ENCODE measurements at places on chromosomes 6 and 20.

GRCh38 chr6:133016631-133017030 is 202.3 kb downstream of the RPS12 start:
- DNase-seq, result no peak

GRCh38 chr6:166236596-166236995 is 68.9 kb upstream of the TBXT start:
- no peak for DNase-seq

DNA sequence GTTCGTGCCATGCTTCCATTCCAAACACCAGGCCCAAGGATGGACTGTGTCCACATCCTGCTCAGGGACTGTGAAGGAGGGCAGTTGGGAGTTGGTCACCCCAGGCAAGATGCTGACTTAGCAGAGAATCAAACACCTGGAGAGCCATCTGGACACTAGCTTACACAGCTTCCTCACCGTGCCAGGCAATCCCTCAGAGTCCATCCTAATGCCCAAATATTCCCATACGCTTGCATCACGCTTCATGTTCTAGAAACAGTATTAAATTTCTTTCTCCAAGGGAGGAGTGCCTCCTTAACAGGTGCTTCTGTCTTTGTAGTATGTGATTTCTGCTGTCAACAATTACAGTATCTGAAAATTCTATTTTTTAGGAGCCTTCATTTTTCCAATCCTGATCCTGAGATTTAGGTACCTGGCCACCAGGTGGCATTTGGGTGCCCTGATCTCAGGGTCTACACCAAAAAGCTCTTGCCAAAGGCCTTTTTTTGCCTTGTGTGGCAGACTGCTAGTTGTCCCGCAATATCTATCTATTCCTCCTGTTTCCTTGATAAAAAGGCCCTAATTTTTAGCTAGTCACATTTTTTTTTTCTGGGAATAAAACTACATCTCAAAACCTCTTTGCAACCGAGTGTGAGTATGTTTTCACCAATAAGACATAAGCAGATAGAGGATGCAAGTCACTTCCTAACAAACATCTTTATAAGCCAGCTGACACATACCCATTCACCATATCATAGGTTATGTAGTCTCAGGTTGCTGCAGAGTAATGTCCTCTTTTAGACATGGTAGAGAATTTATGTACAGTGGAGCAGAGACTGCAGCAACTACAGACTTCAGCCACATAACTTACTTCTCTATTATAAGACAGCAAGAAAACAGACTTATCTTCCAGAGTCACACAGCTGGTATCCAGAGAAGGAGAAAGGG is 85.0 kb downstream of the PREP start:
- DNase-seq, result no peak

DNA sequence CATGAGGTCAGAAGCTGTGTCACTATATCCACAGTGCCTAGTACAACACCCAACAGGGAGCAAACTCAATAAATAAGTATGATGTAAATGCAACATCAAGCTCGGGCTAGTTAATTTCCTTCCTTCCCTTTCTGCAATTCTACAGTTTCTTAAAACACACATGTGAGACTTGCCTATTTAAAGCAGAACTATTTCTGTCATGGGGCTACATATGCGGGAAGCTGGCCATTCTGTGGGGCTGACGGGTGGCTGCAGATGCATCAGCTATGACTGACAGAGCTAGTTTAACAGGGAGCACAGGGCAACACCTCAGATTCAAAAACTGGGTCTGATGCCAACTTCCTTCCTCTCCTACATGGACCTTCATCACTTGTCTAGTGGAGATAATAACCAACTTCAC is 118.1 kb upstream of the ENPP5 start:
- no peak for DNase-seq

GRCh38 chr20:4225745-4226144 is 210.4 kb upstream of the RNF24 start:
- DNase-seq, result no peak

GRCh38 chr6:170368544-170368943 is 62.0 kb downstream of the FAM120B start:
- DNase-seq, result no peak

GRCh38 chr20:51584737-51585136 is 42.2 kb upstream of the NFATC2 start:
- DNase-seq, result no peak

- no peak for DNase-seq
These were observed 21.9 kb downstream of the CDH22 start for GRCh38 chr20:46286382-46286781.

- peak; percentile 11 for DNase-seq
These were observed at the start of gene HRH3 for GRCh38 chr20:62219992-62220665. Gene HRH3 (minus strand): TSS chr20:62220278. CDS start chr20:62219970, 308 bp downstream.

GRCh38 chr6:104829183-104829958 is 30.3 kb downstream of the HACE1 start:
- no peak for DNase-seq

DNA sequence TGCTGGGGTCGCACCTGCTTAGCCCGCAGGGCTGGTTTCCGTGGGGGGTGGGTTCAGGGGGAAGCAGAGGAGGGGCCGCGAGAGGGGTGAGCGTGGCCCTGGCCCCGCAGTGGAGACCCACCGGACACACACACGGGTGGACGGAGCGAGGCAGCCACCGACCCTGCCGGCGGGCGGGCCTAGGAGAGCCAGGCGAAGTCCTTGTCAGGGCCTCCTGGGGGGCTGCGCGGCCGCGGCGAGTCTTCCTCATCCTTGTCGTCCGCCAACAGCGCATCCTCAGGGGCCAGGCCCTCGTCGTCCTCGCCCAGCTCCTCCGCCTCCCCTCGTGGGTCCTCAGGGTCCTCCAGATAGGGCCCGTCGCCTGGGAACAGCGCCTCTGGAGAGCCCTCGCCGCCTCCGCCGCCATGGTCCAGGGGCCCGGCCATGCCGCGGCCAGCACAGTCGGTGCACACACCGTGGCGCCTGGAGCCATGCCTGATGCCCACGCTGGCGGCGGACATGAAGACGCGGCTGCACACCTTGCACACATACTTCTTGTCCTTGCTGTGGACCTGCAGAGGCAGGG is 7.3 kb downstream of the SLC2A4RG start:
- DNase-seq, result no peak

GRCh38 chr20:63548542-63548941 is 993 bp upstream of the SRMS start:
- DNase-seq, result no peak

- DNase-seq, result no peak
These were observed 118.1 kb downstream of the SYNDIG1 start for GRCh38 chr20:24587384-24588046.

DNA sequence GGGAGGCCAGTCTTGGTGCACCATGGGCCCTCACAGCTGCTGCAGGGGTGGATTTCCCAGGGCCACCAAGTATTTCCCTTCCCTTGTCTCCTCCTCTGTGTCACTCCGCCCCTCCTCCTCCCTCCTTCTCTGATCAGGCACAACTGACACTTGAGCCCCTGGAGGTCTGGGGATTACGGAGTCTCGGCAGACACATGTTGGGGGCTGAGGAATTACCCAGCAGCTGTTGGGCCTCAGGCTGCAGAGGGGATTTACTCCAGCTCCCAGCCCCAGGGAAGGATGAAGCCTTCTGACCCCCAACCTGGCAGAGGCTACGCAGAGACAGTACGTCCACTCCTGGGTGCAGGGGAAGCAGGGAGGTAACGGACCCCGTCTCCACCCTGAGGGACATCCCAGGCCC is 420.5 kb upstream of the SULF2 start:
- no peak for DNase-seq

DNA sequence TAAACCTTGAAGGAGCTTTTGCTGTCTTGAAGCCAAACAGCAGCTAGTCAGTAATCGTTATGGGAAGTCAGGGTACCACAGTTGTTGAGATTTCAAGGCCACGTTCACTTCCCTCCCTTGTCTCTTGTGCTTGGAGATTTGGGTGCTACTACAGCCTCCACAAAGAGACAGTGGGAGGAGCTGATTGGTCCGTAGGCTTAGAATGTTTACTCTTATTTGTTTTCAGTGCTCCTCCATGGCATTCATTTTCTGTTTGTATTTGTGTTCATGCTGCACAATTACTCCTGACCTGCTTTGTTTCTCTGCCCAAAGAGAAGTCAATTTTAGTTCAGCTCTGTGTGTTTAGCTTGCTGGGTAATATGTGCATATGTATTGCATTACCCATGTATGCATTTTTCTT is 147.7 kb downstream of the PRL start:
- DNase-seq, result no peak

- DNase-seq, result no peak
These were observed 1.2 kb downstream of the TM9SF4 start for GRCh38 chr20:32110727-32111126.

DNA sequence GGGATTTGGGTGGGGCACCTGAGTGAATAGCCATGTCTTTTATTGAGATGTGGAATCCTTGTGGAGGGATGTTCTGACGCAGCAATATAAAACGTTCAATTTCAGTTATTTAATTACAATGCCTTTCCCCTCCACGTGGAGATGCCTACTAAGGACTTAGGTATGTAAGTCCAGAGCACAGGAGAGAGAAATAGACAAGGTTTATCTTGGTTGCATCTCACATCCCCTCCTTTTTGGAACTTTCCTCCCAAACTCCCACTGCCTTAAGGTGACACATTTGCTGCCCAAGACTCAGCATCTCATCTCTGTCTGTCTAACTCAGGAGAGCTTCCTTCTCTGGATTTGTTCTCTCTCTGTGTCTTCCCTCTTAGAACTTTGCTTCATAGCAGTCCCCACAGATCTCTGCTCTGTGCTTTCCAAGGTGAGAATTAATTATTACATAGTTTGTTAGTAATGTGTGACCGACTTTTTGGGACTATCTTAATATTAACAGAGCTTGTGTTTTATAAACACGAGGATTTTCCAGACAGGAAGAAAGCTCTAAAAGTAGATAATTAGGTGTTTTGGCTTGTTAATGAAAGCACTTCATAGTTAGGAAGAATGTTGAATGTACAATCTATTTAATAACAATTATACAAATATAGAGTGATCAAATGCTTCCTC is 52.6 kb downstream of the COL19A1 start:
- DNase-seq, result no peak

- no peak for DNase-seq
These were observed 47.2 kb upstream of the PLCB4 start for GRCh38 chr20:9021699-9022098.

DNA sequence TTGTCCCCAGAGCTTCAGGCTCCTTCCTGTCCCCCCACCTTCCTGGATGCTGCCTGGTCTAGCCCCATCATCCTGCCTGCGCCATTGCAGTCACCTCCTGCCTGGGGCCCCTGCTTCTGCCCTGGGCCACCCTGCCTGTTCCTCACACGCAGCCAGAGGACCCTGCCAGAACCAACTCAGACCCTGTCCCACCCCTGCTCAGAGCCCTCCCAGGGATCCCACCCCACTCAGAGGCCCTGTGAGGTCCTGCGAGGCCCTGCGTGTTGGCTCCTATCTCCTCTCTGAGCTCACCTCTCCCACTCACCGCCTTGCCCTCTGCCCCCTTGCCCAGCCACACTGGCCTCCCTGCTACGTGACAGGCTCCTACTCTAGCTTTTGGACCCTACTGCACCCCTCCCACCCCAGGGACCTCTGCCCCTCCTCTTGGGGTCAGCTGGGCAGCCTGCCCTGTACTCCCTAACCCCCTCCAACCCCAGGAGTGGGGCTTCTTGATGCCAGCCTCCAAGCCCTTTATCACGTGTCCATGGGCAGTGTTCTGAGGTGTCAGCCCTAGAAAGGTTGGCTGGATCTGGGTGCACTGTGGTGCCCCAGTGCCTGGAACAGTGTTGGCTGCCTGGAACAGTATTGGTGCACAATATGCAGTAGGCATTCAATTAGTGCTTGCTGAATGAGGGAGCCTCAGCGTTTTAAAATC is 68.3 kb downstream of the CEBPB start:
- DNase-seq, result no peak

- DNase-seq, result no peak
These were observed 136.3 kb downstream of the SULF2 start for GRCh38 chr20:47648943-47649342.

DNA sequence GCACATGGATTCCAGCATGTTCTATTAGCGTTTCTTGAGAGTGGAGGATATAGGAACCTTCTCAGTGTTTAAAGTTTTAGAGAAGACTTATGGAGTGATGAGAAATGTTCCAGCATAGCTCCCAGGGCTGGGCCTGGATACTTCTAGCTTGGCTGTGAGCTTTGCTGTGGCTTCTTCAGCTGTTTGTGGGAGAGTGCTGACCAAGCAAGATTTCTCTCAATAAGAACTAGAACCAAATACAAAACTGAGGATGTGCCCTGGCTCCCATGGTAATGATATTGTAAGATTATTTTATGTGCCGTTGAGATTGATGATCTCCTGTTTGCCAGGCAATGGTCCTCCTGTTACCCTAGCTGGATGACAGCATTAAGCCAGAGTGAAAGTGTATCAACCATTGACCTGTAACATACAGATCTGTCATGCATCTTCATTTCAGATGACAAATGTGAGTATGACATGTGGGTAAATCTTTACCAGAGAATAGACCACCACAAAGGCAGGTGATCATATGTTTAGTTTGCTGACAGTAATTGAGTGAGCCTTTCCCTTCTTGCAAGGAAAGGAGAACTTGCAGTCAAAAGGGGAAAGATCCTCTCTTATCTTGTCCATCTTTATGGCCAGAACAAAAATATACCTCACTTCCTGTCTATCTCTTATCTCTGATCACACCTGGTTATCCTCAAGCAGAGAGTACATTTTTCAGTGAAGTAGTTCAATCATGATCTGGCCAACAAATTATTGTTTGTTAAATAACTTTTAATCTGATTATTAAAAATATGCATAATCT is 180.1 kb downstream of the SLC24A3 start:
- DNase-seq, result no peak

DNA sequence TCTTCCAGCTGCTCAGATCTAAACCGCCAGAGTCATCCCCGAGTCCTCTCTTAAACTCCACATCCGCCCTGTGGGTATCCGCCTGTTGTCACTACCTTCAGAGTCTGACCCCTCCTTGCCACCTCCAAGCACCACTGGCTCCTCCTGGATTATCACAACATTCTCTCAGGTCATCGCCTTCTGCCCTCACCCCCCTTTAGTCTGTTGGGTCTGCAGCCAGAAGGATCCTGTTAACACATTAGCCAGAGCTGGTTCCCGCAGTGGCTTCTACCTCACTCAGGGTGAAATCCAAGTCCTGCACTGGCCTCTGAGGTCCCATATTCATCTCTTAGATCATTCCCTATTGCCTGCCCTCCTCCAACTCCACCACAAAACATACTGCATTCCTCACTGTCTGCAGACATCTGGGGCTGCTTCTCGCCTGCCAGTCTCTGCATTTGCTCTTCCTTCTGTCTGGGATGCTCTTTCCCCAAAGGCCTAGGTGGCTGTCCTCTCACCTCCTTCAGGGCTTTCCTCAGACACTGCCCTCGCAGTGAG is 34.1 kb downstream of the TNXB start:
- no peak for DNase-seq

- DNase-seq, result no peak
These were observed 47.6 kb upstream of the SMIM8 start for GRCh38 chr6:87274660-87275274.

DNA sequence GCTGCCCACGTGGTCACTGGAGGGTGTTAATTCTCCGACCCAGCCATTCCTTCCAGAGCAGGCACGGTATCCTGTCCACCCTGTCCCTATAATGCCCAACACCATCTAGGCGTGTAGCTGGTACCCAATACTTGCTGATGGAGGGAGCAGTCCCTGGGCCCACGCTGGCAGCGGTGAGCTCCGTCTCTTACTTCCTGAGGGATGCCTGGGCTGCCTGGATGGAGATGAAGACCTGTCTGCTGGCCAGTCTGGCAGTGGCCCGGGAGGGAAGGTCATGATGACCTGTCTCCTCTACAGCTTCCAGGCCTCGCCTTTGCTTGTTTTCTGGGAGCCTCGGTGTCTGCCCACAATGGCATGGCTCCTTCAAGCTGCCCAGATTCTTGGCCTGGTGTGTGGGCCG is 297.9 kb upstream of the SUPT3H start:
- DNase-seq, result no peak

Measured in CD4-positive, alpha-beta T cell treated with Interferon gamma for 1 hour (primary cell).